ENCODE measurements at places on chromosomes 12 and 14.

DNA sequence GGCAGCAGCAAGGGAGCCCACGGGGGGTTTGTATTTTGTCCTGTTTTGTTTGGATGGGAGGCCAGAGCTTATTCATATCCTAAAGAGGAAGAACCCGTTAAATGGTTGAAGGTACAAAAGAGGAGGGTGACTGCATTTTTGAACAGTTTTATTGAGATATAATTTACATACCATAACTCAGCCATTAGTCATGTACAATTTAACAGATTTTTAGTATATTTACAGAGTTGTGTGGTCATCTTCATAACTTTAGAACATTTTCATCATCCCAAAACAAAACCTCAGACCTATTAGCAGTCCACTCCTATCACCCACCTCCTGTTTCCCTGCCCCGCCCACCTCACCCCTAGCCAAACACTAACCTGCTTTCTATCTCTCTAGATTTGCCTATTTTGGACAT, 12.6 kb downstream of the NRDE2 start:
- DNase-seq: no peak

DNA sequence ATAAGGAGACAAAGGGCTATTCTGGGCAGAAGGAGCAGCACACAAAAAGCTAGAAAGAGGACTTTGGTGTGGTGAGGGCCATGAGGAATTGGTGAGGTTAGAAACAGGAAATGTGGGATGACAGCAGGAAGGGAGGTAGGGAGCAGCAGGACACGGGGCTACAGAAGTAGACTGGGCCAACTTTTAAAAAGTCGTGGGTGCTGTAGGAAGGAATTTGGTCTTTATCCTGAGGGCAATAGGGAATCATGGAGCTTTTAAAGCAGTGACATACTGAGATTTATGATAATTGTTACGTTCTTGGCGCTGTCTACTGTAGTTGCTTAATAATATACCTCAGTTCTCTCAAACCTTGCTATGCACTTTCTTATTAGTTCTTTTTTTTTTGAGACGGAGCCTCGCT, 8.2 kb upstream of the CHURC1 start:
- DNase-seq: no peak

DNA sequence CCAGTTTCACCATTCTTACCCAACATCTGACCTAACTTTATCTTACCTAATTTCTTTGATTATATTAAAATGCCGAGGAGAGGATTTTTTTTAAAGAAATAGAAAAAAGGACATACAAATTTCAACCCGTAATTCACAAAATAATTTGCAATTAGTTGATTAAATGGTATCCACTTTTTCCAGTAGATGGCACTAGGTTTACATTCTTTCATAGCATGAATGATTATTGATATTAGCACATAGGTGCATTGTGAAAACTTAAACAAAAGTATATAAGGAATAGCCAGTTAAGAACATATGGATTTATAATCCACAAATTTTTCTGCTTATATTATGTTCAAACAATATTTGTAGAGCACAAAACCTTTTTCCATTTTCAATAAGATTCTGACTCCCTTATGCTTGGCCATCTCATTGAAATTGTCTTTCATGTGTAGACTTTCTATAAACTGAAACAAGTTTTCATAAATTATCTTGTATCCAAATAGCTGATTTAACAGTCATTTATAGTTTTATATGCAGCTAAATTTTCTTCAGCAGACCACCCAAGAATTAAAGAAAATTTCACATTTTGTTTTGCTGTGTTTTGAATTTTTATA, 35.3 kb downstream of the MSRB3 start:
- DNase-seq: no peak

- no peak for DNase-seq
These were observed 22.2 kb downstream of the UBE2N start for GRCh38 chr12:93419388-93420034.

- no peak for DNase-seq
These were observed 18.1 kb downstream of the ASPG start for GRCh38 chr14:104103446-104104075.

DNA sequence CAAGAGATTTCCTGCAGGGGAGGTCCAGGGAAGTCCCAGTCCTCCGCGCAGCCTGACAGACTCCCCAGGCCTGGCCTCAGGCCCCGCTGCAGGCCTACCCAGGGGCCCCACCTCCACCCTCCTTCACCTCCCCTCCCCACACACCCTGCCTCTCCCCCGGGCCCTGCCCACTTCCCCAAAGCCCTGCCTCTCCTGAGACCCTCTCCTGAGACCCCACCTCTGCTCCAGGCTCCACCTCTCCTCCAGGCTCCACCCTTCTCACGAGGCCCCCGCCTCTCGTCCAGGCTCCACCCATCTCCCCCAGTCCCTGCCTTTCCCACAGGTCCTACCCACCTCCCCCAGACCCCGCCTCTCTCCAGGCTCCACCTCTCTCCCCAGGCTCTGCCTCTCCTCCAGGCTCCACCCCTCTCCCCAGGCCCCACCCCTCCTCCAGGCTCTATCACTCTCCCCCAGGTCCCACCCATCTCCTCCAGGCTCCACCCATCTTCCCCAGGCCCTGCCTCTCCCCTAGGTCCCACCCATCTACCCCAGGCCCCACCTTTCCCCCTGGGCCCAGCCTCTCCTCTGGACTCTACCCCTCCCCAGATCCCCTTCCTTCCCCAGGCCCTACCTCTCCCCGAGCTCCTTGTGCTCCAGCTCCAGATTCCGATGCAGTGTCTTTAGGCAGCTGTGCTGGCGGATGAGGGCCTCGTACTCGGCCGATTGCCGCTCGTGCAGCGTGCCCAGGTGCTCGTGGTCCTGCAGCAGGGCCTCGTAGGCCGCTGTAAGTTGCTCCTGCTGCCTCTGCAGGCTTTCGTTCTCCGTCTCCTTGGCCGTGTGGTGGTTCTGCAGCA, 58.8 kb upstream of the GPR68 start:
- no peak for DNase-seq

GRCh38 chr12:101839324-101840283, 8.8 kb upstream of the GNPTAB start:
- DNase-seq: no peak

- DNase-seq: no peak
These were observed at the start of gene NKX2-8 for GRCh38 chr14:36582011-36582873. Gene NKX2-8 (minus strand): TSS chr14:36582614. CDS start chr14:36582389, 225 bp downstream.

DNA sequence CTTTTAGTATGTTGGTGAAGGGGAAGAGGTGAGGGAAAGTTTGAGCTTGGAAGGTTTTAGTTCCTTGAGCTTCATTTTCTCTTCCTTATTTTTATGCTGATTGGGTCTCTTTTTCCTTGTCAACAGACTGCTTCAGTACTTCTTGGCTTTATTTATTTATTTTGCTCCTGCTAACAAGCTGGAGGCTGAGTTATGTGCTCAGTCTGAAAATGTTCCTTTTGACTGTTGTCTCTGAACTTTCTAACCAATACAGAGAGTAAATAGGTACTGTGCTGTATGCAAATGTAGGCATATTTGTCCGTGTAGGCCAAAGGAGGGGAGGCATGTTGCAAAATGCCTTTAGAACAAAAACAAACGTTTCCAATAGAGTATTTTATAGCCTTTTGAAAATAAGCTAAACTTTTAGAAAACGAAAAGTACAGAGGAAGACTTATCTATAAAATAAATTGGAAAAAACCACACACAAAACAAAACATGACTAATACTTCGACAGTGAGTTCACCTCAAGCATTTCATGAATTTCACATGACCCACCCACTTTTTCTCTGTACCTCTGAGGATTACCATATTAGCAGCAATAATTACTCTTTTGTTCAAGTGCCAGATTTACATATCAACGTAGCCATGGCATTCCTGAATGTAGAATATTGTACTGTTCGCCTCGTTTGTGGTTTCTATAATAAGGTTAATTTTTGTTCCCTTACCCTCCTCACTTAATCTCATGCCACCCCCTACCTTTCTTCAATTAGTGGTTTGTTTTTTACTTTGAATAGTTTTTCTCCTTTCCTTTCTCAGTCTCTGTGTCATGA, 4.7 kb upstream of the CREBL2 start:
- DNase-seq: no peak

DNA sequence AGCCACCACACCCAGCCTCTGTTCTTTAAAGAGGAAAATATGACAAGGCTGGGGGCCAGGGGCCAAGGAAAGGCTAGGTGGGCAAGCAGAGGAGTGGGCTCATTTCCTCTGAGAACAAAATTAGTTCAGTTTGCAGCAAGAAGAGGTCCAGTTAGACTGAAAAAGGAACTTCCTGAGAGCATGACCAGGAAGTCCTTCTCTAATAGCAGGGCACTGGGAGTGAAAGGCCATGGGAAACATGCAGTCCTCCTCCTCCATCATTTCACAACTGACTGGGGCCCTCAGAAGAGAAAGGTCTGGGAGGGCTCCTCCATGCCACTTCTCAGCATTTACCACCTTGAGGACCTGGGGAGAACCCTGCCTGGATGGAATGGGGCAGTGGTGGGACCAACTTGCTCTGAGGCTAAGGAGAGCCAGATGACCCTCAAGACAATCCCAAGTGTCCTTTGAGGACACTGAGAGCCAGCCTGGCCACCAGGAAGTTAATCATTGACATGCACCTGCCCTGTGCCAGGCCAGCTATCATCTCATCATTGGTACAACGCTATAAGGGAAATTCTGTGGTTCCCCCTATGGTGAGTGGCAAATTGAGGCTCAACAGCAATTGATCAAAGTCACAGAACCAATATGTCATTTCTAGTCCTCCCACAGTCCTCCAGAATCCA, 2.0 kb downstream of the AQP2 start:
- no peak for DNase-seq

GRCh38 chr14:28077021-28077420, 689.6 kb upstream of the FOXG1 start:
- DNase-seq: no peak

- no peak for DNase-seq
These were observed 111.0 kb upstream of the PZP start for GRCh38 chr12:9319044-9319841.

- DNase-seq: no peak
These were observed 63.4 kb upstream of the PPP4R3A start for GRCh38 chr14:91573528-91573893.

DNA sequence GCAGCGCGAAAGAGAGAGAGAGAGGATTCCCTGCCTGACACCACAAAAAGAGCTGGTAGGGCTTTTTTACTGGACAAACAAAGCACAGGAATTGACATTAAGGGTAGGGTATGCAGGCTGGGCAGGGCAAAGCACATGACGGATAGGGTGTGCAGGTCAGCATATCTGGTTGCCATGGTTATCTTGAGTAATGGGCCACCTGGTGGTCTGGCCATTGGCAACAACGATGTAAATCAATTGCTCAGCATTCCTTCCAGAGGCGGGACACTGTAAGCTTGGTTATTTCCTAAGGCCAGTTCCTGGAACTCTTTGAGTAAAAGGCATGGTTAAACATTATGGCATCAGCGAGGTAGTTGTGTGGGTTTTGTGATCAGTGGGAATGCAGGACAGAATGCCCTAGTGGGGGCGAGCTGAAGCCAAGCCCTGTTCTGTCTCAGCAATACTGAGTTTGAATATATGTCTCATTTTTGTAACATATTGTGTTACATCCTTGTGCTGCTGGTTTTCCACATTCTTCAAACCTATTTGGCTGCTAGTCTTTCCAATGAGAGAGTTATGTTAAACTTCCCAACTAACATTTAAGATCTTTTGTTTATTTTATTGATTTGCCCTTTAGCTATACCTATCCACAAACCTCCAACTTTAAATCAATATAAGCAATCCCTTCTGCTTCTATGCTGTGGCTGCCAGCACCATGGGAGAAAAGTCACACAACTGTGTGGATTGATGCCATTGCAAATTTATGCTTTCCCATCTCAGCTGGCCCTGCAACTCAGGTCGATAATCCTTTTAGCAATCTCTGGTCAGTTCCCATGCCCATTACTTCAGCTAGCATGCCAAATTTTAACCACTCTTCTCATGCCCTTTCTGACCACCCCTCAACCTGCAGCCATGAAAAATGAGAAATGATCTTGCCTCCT, 396.7 kb upstream of the PDE3A start:
- no peak for DNase-seq

DNA sequence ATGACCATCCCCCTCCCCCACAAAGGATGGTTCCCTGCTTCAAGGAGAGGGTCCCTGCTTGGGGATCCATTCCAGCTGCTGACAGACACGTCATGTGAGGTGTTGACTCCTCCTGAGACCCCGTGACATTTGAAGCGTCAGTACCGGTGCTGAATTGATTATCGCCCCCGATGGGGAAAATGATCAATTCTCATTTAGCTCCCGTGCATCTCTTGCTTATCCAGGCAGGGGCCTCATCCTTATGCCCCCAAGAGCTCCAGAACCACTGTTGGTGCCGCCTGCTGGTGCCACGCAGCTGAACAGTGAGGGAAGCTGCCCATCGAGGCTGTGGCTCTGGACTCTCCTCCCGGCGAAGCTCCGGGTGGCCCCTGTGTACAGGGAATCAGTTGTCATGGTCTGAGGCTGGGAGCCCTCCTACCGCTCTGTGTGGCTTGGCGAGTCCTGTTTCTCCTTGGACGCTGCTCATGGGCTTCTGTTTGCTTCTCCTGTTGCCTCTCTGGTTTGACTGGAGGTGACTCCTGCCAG, 4.6 kb downstream of the KIF26A start:
- DNase-seq: no peak

GRCh38 chr14:74083784-74084276, 423 bp downstream of the ALDH6A1 start:
- DNase-seq: no peak

DNA sequence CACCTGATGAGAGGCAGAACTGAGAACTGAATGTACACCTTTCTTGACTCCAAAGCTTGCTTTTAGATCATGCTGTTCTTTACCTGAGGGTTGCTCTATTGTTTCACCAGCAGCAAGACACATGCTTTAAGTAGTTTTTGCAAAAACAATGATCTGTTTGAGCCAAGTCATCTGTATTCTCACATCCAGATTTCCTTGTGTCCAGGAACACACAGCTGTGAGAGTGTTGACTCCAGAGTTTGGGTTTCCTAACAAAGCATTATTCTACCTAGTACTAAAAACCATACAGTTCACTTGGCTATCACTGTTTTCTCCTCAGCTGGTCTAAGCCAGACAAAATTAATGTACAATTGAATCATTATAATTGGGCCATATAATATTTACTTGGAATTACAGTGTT, 120.4 kb downstream of the STAB2 start:
- no peak for DNase-seq

GRCh38 chr14:35553808-35554207, 19.8 kb downstream of the INSM2 start:
- DNase-seq: no peak

GRCh38 chr14:80867091-80867490, 74.4 kb downstream of the CEP128 start:
- no peak for DNase-seq

GRCh38 chr12:47067176-47067575, 12.2 kb upstream of the PCED1B start:
- no peak for DNase-seq

GRCh38 chr14:57871459-57872080, 5.7 kb upstream of the SLC35F4 start:
- DNase-seq: no peak

- no peak for DNase-seq
These were observed 18.7 kb downstream of the A2ML1 start for GRCh38 chr12:8840938-8841633.

GRCh38 chr14:72715850-72716228, 178.1 kb downstream of the DPF3 start:
- no peak for DNase-seq

DNA sequence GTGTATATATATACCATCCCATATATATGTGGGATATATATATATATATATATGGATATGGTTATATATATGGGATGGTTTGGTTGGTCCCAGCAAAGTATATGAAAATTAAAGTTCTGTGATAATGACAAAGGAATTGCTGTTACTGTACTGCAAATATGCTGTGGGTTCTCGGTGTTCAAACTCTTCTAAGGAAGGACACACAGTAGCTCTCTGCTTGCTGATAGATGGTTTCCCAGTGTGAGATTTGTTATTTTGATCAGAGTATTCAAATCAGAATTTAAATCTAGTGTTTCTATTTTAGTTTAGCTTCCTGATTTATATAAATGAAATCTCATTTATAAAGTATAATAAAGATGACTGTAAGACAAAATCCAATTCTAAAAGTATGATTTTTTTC, 19.7 kb downstream of the SLC35E3 start:
- no peak for DNase-seq

All from esophagus squamous epithelium (tissue), 5 donors.